BJ (cell line): ENCODE measurements at places on chromosomes 13 and 19.

DNA sequence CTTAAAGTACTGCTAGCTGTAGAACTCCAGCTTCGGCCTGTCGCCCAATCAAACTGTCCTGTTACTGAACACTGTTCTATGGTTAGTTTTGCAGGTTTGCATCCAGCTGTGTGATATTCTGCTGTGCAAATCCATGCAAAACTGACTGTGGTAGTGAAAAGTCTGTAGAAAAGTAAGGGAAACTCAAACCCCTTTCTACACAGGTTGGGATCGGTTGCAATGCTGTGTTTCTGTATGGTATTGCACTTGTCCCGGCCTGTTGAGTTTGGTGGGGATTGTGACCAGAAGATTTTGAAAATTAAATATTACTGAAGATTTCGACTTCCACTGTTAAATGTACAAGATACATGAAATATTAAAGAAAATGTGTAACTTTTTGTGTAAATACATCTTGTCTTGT lies 3.6 kb downstream of the MIR17HG start:
- DNase-seq = no peak

GRCh38 chr13:101942535-101943157 lies 459.2 kb downstream of the FGF14 start:
- no peak for DNase-seq

GRCh38 chr19:40464059-40465024 lies 1.2 kb downstream of the BLVRB start:
- DNase-seq = no peak

DNA sequence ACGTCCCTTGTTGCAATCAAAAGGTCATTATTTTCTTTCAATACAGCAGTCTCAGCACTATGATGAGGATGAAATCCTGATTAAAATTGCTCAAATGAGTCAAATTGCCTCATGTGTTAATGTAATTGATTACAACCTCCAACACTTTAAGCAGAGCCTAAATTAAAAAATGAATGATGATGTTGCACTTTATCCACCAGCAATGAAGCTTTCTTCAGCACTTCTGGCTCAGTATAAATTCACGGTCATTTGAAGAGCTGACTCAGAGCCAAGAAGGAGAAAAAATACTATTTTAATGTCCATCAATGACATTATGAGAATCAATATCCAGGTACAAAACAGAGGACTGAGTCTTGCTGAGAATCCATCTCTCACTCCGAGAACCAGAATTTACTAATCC lies 792.6 kb upstream of the ATXN8OS start:
- no peak for DNase-seq

- no peak for DNase-seq
These were observed 19.7 kb downstream of the PNPLA6 start for GRCh38 chr19:7554990-7555864.

GRCh38 chr19:13926715-13927114 lies 11.5 kb downstream of the PODNL1 start:
- no peak for DNase-seq

DNA sequence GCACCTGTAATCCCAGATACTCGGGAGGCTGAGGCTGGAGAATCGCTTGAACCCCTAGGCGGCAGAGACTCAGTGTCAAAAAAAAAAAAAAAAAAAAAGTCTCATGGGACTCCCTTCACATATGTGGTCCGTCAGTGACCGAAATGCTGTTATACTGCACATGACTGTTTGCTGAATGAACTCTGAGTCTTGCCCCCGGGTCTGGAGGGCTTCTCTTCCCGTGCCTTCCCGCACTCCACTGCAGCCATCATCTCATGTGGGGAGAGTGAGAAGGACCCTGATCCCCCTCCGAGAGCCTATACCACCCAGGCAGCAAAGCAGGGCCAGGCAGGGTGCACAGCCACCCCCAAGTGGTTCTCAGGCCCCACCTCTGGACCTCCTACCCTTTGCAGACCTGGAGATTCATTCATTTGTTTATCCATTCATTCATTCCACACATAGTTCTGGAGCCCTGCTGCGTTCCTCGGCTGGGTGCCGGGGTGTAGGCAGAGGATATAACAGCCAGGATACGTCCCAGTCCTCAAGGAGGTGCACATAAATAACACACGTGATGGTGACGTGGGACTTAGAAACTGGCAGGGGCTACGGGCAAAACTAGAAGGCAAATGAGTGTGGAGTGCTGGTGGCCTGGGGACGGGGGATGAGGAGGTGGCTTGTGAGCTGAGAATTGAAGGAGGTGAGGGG lies 14.2 kb downstream of the NDUFA11 start:
- DNase-seq = no peak

DNA sequence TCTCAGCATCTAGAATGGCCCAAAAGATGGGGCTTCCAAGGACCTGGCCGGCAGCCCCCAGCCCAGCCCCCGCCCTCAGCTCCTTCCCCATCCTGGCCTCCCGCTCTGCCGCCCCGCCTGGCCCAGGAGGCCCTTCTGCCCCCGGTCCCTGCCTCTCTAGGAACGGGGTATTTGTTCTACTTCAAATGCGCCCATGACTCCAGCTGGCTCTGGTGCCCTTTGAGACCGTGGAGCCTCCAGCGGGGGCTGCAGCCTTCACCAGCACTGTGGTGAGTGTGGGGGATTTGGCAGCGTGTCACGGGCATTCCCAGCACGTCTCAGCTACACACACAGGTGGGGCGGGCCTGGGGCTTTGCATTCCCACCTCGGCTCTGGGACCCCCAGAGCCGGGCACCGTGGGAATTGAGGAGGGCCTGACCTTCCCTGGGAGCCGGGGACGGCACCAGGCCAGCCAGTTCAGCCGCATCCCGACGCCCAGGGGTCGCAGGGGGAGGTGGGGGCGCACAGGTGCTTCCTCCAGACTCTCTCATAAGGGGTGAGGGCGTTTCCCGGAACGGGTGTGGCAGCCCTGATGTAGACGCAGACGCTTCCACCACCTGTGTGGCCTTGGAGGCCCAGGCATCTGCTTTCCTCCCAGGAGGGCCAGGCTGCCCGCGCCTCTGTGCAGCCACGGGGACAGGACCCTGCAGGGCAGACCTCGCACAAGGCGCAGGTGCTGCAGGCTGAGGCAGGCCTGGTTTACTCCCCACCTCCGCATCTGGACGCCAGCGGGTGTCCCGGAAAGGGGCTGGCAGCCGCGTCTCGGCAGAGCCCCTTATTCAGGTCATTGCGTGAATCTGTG lies 947 bp downstream of the ATP4B start:
- DNase-seq = no peak

DNA sequence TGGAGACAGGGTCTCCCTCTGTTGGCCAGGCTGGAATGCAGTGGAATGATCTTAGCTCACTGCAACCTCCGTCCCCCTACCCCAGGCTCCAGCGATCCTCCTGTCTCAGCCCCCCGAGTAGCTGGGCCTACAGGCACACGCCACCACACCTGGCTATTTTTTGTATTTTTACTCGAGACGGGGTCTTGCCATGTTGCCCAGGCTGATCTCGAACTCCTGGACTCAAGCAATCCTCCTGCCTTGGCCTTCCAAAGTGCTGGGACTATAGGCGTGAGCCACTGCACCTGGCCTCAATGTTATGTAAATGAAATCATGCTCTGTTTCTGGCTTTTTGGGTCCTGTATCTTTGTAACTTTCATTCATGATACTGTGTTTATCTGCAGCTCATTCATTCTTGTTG lies 8.1 kb upstream of the ZNF579 start:
- DNase-seq = no peak

DNA sequence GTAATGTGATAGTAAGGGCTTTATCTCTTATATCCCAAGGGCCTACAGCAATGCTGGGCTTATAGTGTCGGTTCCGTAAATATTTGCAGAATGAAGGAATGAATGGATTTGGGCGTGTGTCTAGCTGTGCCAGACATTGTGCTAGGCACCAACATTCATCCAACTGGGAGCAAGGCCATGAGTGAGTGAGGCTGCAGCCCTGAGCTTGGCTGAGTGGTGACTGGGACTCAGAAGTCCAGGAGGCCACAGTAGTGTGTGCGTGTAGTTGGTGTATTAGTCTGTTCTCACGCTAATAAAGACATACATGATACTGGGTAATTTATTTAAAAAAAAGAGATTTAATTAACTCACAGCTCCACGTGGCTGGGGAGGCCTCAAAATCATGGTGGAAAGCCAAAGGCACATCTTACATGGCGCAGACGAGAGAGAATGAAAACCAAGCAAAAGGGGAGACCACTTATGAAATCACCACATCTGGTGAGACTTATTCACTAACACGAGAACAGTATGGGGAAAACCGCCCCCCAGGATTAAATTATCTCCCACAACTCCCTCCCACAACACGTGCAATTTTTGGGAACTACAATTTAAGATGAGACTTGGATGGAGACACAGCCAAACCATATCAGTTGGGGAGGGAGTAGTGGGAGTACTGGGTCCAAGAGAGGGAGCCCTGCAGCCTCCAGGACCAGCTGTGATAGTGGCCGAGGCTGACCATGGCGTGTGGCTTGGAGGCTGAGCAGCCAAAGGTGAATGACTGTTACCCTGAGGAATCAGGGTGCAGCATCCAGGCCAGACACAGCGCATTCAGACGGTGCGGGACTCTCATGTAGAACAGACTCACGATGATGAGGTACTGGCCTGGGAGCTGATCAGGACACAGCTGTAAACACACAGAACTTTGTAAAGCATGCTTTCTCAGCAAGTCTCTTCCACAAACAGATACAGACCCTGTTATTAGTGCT lies 104.6 kb downstream of the TEX26 start:
- no peak for DNase-seq

GRCh38 chr13:59210543-59210942 lies 953.2 kb downstream of the DIAPH3 start:
- DNase-seq = no peak

- no peak for DNase-seq
These were observed 335.1 kb downstream of the GPC6 start for GRCh38 chr13:93561576-93562225.

GRCh38 chr19:22427547-22427946 lies 5.4 kb upstream of the ZNF98 start:
- no peak for DNase-seq

DNA sequence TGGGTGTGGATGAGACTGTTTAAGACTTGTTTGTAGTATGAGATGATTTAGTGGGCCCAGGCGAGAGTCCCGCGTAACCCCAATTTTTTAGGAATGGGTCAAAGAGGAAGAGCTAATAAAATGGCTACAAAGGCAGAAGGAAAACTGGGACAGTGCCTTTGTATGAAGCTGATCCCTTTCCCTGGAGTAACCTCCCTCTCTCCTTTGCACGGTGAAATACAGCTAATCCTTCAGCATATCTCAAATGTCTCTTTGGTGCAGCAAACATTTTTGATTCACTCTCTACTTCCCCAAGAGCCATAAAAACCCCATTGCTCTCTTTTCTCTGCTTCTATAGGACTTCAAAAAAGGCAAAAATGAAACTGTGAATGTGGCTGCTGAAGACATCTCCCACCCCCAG lies 473.8 kb downstream of the KLF5 start:
- no peak for DNase-seq

DNA sequence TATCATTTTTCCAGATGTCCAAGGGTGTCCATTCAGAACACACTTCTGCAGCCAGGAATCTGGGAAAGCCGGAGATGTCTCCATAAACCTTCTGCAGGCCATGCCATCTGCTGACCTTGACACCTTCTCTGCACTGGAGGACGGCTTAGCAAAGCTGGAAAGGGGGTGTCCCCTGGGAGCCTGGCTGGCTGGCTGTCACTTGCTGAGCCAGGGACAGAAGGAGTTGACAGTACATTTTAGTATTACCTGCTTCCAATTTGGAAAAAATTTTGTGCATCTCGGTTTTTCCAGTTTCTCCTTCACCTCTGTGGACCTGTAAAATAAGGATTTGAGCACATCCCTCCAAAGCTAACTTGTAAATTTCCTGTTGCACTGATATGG lies 8.1 kb upstream of the CHST8 start:
- no peak for DNase-seq

GRCh38 chr13:105634059-105634458 lies 901.4 kb downstream of the EFNB2 start:
- DNase-seq = no peak

GRCh38 chr19:33686262-33686661 lies 64.5 kb downstream of the CHST8 start:
- DNase-seq = no peak

DNA sequence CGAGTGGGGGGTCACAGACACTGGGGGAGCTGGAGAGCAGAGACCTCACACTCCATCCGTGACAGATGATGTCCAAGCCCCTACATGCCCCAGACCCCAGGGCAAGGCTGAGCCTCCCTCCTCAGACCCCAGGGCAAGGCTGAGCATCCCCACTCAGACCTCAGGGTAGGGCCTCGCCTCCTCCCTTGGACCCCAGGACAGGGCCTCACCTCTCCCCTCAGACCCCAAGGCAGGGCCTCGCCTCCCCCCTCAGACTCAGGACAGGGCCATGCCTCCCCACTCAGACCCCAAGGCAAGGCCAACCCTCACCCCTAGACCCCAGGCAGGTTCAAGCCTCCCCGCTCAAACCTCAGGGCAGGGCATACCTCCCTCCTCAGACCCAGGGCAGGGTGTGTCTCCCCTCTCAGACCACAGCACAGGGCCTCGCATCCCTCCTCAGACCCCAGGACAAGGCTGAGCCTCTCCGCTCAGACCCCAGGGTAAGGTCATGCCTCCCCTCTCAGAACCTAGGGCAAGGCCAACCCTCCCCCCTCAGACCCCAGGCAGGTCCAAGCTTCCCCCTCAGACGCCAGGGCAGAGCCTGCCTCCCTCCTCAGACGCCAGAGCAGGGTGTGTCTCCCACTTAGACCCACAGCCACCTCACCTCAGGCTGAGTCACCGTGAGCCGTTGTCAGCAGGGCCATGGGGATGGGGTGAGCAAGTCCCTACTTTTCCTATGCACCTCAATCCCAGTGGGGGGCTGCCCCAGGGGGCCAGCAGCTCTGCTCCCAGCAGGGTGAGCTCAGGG lies 1.7 kb upstream of the S1PR4 start:
- DNase-seq = peak; percentile 37

- DNase-seq = no peak
These were observed at the start of gene CAPS for GRCh38 chr19:5913739-5914357. Gene CAPS (plus strand): TSS chr19:5914254. CDS start chr19:5914407, 153 bp downstream.

DNA sequence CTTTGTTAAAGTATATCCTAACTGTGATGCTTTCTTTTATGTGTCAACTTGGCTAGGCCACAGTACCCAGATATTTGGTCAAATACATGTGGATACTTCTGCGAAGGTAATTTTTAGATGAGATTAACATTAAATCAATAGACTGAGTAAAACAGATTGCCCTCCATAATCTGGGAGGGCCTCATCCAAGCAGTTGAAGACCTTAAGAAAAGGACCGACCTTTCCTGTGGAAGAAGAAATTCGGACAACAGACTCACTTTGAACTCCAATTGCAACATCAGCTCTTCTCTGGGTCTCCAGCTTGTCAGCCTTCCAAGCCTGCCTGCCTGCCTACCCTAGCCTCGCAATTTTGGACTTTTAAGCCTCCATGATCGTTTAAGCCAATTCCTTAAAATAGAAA lies 57.9 kb upstream of the DOCK9 start:
- DNase-seq = no peak
